ENCODE measurements at places on chromosomes 5 and 9. TPM values are rescaled to one million over a fixed set of nuclear protein-coding genes. Genes with fewer than 3 reads are reported as not detected.

PRSS3 gene
- polyA plus RNA-seq, result 505 TPM

GRCh38 chr9:123871781-123872180, 58.1 kb downstream of the DENND1A start:
- DNase-seq, result no peak

DNA sequence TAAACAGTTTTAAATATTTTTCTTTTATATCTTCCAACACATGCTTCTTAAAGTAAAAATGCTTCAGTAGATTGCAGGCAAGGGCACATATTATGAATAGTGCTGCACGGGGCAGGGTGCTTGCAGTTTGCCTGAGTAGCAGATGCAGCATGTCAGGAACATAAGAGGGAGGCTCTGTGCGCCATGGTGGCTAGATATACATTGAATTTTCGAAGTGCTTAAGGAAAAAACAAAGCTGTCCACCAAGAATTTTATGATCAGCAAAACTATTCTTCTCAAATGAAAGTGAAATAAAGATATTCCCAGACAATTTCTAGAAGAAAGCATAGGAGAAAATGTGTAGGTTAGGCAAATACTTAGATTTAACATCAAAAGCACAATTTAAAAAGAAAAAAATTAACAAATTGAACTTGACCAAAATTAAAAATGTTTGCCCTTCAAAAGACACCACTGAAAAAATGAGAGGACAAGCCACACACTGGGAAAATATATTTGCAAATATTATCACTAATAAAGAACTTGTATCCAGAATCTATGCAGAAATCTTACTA, 213.2 kb downstream of the NR3C1 start:
- DNase-seq, result no peak

DNA sequence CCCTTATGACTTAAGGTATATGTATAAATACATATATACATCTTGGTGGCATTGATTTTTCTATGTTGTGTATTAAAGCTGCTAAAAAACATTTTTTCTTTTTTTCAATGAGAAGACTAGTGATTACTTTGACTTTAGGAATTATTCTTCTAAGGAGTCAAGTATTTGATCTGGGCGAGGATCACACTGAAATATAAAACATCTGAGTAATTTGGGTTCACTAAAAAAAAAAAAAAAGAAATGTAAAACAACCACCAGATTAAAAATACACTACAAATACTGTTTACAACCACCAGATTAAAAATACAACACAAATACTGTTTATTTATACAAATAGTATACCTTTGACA, 9.0 kb downstream of the UBAP1 start:
- DNase-seq, result no peak

DNA sequence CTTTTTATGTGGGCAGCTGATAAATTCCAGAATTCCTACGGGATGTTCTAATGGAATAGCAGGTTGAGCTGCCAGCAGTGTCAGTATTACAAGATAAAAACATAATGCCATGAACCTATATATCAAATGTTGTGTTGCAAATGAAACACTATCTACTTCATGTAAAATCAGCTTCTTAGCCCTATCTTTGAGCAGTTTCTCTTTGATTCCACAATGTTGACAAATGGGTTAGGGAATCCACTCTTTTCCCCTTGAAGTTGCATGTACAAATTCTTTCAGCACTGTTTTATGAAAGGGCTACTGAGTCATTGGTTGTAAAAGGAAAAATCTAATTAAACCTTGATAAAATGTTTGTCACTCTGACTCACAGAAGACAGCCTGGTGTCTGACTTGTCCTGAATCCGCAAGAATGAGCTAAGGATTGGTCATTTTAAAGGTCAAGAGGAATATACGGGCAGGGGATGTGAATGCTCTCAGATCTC, 950.6 kb upstream of the NUDT12 start:
- no peak for DNase-seq

DNA sequence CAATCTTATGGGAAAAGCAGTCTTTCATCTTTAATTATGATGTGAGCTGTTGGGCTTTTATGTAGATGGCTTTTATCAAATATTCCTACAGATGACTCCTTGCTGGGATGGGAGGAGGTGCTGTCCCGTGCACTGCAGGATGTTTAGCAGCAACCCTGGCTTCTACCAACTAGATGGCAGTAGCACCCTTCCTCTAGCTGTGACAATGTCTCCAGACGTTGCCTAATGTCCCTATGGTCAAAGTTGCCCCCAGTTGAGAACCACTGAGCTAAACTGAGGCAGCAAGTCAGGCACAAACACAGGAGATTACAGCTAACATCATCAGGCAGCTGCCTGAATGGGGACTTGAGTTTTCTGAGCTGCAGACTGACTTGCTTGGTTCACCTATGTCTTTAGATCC, 401.9 kb upstream of the PDE4D start:
- peak; percentile 28 for DNase-seq

- peak; percentile 27 for DNase-seq
Observed at GRCh38 chr5:169980418-169981053, at the start of gene INSYN2B. Gene INSYN2B, minus strand, starts transcription at chr5:169980495. Its CDS starts 96,597 bp downstream, at chr5:169883898.

BHMT gene
- 0.45 TPM for polyA plus RNA-seq

MEIKIN gene
- not detected for polyA plus RNA-seq

GRCh38 chr9:99114049-99114440, 9.1 kb downstream of the TGFBR1 start:
- no peak for DNase-seq

CTSV gene
- 171 TPM for polyA plus RNA-seq

DNA sequence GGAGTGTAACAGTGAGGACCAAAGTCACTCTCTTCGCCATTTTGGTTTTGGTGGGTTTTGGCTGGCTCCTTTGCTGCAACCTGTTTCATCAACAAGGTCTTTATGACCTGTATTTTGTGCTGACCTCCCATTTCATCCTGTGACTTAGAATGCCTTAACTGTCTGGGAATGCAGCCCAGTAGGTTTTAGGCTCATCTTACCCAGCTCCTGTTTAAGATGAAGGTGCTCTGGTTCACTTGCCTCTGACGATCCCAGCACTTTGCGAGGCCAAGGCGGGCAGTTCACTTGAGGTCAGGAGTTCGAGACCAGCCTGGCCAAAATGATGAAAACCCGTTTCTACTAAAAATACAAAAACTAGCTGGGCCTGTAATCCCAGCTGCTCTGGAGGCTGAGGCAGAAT, 1.8 kb upstream of the CKS2 start:
- no peak for DNase-seq

DNA sequence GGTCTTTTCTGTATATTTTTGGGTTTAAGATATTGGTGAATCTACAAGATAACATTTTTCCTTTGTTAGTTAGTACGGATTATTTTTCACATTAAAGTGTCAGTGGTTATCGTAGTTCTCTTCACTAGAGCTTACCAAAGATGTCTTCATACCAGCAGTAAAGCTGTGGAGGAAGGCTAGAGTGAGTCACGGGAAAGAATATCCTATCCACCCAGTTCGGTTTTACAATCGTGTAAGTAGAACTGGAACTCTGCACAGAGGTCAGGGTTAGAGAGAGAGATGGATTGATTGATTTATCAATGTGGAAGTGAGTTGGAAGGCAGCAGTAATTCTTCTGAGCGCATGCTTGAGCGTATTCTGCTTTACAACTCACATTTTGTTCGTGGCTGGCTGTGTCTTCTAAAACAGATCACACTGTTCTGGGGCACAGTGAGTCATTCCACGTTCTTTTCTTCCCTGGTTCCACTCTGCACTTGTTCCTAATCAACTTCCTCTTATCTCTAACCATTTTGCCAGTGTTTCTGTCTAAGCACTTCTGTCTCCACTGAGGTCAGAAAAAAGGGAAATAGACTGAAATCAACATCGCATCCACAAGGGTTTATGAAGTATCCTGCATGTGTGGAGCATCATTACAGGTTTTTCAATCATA, 86.5 kb upstream of the ARRDC3 start:
- no peak for DNase-seq

ADAMTSL1 gene
- polyA plus RNA-seq, result 0.97 TPM

- DNase-seq, result no peak
Observed at GRCh38 chr5:39143151-39143860, 69.1 kb upstream of the RICTOR start.

DNA sequence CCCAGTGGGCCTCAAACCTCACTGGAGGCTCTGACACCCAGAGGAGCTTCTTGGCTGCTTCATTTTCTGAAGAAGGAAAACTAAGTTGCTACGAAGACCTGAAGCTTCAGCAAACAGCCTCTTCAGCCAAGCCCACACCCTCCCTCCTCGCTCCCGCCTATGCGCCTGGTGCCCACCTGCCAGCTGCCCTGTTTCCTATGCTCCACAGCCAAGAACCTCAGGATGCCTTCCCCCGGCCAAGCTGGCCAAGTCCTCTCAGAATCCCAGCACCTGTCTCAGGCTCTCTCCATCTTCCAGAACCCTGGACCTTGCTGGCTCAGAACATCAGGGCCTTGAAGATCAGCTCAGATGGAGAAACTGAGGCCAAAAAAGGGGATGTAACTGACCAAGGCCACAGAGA, 60.4 kb downstream of the STK10 start:
- no peak for DNase-seq

PLEKHG4B gene
- polyA plus RNA-seq, result 0.01 TPM

C8G gene
- polyA plus RNA-seq, result 81.4 TPM

All from small intestine (tissue), 16 donors.